Left lung (tissue), 14 donors: ENCODE measurements at places on chromosomes 4 and X.
A peak's percentile ranks its signal among the peaks of the same experiment; 100 is the strongest.

- H3K36me3 ChIP-seq = no peaks in the 10 kb centered on the region
- H3K27ac ChIP-seq = no peak overlapping the region
- H3K4me3 ChIP-seq = no peak overlapping the region
- no peaks in the 10 kb centered on the region for H3K27me3 ChIP-seq
- no peaks in the 10 kb centered on the region for H3K4me1 ChIP-seq
- no peak for DNase-seq
Measured at GRCh38 chr4:3128976-3129375, 54.5 kb downstream of the HTT start.

DNA sequence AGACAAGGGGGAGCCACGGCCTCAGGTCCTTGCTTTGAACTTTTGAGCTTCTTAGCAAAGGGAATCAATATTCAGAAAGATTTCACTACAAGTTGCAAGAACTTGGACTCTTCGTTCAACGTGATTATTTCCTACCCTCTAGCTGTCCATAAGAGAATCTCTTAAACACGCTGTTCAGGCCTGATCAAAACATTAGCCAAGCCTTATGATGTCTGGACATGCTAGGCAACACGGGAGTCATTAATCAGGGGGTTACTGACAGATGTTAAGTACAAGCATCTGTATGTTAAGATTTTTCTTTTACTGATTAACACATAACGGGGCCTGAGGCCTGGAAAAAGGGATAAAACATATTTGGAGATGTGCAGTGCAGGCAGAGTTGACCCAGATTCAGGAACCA lies 138.9 kb upstream of the IL1RAPL2 start:
- H3K4me3 ChIP-seq = no peak overlapping the region
- H3K27ac ChIP-seq = no peak overlapping the region
- no peaks in the 10 kb centered on the region for H3K27me3 ChIP-seq
- no peaks in the 10 kb centered on the region for H3K4me1 ChIP-seq
- no peaks in the 10 kb centered on the region for H3K36me3 ChIP-seq
- DNase-seq = no peak

- H3K27ac ChIP-seq = peak overlapping the region; percentile 8
- H3K27me3 ChIP-seq = no peaks in the 10 kb centered on the region
- H3K4me1 ChIP-seq = peaks cover 9% of the 10 kb centered on the region
- no peak overlapping the region for H3K4me3 ChIP-seq
Measured at GRCh38 chr4:94480362-94480951, 28.7 kb downstream of the PDLIM5 start.

DNA sequence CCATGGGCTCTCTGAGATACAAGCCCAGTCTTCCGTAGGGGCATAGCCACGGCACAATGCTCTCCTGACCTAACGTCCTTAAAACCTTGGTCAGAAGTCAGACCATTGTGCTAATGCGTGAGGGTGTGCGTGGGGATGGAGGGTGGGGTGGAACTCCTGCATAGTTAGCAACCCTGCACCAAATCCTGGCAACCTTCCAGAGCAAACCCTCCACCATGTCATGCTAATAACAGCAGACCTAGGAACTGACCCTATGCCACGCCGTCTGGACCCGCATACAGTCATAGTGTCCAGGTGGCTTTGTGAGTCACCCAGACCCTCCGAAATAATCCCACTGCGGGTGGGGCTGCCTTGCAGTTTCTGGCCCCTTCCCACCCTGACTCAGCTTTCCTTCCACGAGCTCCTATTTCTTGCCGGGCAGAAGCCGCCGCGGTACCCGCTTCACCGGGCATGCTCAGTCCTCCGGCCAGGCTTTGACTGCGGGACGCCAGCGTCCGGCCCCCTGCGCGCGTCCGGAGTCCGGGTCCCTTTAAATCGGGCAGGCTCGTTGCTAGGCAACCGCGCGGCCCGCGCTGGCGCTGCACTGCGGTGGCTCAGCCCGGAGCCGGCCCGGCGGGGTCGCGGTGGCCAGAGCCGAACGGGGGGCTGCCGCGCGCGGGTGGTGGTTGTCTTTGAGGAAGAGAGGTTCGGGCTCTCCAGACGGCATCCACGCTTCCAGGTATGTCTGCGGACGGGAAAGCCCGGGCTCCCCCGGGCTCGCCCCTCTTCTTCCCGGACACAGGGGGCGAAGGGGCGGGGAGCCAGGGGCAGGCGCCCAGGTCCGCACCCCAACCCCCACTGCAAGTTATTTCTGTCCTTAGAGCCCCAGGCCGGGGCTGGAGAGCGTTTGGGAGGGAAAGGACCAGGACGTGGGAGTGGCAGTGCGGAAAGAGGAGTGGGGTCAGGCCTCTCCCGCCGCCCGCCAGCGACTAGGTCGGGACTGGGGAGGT lies at the start of gene CCDC160:
Gene CCDC160, plus strand, starts transcription at position 557 of the 989 bp plus-strand sequence. CDS start 7,619 bp downstream, outside the sequence.
- no peaks in the 10 kb centered on the region for H3K4me1 ChIP-seq
- H3K27me3 ChIP-seq = peaks cover 24% of the 10 kb centered on the region
- DNase-seq = peak; percentile 74

GRCh38 chr4:28636971-28637370 lies 1776.3 kb downstream of the STIM2 start:
- no peak overlapping the region for H3K27ac ChIP-seq
- DNase-seq = no peak
- H3K36me3 ChIP-seq = no peaks in the 10 kb centered on the region
- no peaks in the 10 kb centered on the region for H3K27me3 ChIP-seq

DNA sequence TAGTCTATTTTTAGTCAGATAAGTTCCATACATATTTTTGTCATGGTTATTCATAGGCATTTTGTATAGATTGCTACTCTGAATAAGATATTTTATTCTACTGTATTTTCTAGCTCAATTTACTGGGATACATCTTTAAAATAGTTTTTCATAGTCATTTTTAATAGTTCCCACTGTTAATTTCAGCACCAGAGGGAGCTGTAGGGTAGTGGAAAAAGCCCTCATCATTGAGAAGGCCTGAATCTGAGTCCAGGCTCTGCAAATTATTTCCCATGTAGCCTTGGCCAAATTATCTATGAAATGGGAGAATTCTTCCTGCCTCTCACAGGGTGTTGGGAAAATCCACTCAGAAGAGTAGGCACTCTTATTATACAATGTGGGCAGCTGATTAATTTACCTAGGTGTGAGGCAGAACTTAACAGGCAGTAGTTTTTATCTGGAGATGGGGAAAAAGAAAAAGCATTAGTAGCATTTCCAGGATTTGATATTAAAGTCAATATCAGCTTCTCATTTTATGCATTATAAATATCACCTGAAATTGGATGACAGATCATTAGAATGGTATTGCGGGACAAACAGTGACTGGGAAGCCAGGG lies 102.9 kb upstream of the PAQR3 start:
- no peak for DNase-seq
- H3K27ac ChIP-seq = no peak overlapping the region
- H3K4me3 ChIP-seq = no peak overlapping the region
- no peaks in the 10 kb centered on the region for H3K4me1 ChIP-seq
- H3K27me3 ChIP-seq = no peaks in the 10 kb centered on the region
- H3K36me3 ChIP-seq = no peaks in the 10 kb centered on the region

DNA sequence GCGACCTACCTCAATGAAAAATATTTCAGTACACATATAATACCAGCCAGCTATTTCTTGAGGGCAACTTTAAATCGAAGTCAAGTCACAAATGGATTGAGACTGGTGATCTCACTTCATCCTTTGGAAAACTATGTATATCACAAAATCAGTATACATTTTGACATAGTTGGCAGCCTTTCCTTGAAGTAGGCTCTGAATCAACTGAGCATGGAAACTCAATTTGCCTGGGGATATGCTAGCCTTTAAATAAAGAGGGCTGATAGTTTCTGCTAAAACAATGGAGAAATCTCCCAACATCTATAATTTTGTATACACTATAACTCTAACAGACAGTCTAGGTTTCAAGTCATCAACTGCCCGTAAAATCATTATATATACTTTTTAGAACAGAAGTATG lies 282.8 kb upstream of the TENM3 start:
- no peaks in the 10 kb centered on the region for H3K4me1 ChIP-seq
- no peak overlapping the region for H3K27ac ChIP-seq
- H3K27me3 ChIP-seq = no peaks in the 10 kb centered on the region

DNA sequence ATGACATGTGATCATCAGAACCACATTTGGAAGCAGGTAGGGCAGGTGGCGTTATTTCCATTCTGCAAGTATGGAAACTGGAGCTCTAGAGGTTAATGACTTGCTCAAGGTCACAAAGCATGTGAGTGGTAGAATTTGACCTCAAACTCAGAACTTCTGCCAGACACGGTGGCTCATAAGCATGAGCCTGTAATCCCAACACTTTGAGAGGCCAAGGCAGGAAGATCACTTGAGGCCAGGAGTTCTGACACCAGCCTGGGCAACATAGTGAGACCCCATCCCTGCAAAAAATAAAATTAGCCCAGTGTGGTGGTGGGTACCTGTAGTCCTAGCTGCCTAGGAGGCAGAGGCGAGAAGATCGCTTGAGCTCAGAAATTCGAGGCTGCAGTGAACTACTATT lies 139.2 kb downstream of the PALLD start:
- H3K4me1 ChIP-seq = peaks cover 11% of the 10 kb centered on the region
- peaks cover 42% of the 10 kb centered on the region for H3K27me3 ChIP-seq
- no peak for DNase-seq
- H3K36me3 ChIP-seq = no peaks in the 10 kb centered on the region
- no peak overlapping the region for H3K27ac ChIP-seq
